COLO829 (cell line): ENCODE measurements at places on chromosomes 4 and X.

DNA sequence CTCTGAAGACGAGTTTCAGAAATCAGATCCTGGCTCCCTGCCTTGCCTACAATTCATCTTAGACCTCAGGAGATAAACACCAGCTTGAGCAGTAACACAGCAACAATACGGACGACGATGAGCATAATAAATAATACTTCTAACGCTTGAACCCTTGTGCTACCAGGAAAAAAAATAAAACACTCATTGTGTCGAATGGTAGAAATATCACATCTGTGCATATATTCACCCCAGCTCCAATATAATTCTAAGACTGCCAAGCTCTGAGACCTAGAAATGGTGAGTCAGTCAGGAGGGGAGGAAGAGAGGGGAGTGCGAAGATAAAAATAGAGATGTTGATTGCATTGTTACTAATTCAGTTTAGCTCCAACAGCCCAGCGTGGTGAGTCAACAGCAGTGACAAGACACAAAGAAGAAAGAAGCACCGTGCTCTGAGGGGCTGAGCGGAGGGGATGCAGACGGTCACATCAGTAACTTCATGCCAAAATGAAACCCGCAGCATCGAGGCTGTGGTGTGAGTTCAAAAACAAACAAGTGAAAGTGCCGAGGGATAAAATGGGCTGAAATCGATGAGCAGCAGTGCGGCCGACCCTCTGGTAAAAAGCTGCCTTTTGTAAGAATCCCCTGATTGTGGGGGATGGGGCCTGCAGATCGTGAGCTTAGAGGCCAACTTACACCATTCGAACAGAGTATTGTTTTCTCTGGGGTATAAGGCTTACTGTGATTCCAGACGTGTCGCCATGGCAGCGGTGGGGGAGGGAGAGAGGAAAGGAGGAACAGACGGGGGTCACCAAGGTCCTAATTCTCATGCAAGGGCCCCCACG lies 150.4 kb downstream of the MGST2 start:
- peak; percentile 90 for DNase-seq

- DNase-seq: no peak
These were observed 16.4 kb downstream of the TMEM31 start for GRCh38 chrX:103727115-103727514.

GRCh38 chrX:53093177-53093655 lies 726 bp upstream of the KANTR start:
- DNase-seq: peak; percentile 64

GRCh38 chrX:1754077-1754476 lies 139.2 kb downstream of the ASMT start:
- DNase-seq: no peak

DNA sequence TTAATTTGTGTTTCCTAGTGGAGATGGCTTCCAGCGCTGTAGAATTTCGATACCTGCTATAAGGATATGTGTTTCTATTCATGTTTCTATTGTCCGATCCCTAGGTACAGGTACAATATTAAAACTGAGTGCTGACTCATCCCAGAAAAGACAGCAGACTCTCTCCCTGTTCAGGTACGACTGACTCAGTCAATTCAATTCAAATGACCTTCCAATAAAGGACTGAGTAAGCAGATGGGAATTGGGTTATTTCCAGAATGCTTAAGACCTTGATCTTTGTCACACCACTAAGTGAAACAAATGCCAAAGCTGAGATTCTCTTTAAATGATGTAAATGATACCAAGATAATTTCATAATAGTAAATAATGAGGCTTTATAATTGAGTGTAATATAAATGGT lies 1596.9 kb downstream of the RPA4 start:
- no peak for DNase-seq

DNA sequence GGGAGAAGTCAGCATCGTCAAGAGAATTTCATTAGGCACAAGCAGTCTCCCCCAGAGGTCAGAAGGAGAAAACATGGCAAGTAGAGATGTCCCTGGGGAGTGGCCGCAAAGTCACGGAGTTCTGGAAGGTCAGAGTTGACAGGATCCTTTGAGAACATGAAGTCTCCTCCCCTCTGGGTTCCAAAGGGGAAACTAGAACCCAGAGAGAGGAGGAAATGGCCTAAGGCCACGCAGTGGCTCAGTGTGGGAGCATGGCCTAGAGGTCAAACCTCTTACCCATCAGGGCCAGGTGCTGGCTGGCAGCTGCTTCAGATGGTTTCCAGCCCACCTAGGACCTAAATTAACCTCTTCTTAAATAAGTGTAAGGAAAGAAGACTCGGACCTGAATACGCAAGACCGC lies 884 bp downstream of the IDH3G start:
- no peak for DNase-seq

- DNase-seq: peak; percentile 88
These were observed 11.8 kb upstream of the ZCCHC13 start for GRCh38 chrX:74291964-74292807.

- DNase-seq: no peak
These were observed 608.6 kb upstream of the AADAT start for GRCh38 chr4:170698334-170698733.

- no peak for DNase-seq
These were observed 8.8 kb downstream of the THAP9 start for GRCh38 chr4:82909326-82909725.

GRCh38 chrX:2410279-2411020 lies 90.3 kb downstream of the DHRSX start:
- DNase-seq: no peak

DNA sequence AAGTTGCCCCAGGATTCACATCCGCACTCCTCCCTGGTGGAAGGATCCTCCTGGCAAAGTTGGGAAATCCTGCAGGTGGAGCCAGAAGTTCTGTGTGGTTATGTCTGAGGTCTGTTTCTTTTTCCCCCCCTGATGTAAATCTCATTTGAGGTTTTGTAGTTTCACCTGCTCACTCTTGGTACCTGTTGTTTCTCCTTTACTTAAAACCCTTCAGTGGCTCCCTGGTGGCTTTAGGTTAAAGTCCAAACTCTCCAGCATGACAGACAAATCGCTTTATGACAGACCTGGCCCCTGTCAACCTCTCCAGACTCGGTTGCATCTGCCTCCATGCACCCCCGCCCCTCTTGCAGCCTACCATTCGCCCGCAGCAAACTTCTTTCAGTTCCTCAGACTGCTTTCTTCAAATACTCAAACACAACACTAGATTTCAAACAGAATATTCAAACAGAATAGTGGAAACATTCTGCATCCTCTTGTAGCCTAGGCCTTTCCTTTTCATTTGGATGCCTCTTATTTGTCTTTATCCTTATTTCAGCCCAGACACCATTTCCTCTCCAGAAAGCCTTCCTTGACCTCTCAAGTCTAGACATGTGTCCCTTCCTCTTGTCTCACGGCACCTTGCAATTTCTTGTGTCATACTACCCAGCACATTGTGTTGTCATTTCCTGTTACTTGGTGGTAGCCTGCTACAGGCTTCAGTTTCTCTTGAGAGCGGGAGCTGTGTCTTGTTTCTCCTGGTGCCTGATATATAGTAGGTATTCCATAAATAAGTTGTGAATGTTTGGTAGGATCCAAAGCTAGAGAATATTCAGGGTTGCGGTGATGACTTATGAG lies 24.8 kb downstream of the IL13RA1 start:
- no peak for DNase-seq

GRCh38 chrX:141278306-141278705 lies 36.0 kb upstream of the SPANXC start:
- peak; percentile 2 for DNase-seq

GRCh38 chrX:67338262-67338661 lies 205.6 kb upstream of the AR start:
- no peak for DNase-seq
